Activated naive CD4-positive, alpha-beta T cell treated with anti-CD3 and anti-CD28 coated beads for 36 hours (primary cell): ENCODE measurements at places on chromosomes 1 and 21. TPM values are rescaled to one million over a fixed set of nuclear protein-coding genes. Genes with fewer than 3 reads are reported as not detected.
A peak's percentile ranks its signal among the peaks of the same experiment; 100 is the strongest.

DNA sequence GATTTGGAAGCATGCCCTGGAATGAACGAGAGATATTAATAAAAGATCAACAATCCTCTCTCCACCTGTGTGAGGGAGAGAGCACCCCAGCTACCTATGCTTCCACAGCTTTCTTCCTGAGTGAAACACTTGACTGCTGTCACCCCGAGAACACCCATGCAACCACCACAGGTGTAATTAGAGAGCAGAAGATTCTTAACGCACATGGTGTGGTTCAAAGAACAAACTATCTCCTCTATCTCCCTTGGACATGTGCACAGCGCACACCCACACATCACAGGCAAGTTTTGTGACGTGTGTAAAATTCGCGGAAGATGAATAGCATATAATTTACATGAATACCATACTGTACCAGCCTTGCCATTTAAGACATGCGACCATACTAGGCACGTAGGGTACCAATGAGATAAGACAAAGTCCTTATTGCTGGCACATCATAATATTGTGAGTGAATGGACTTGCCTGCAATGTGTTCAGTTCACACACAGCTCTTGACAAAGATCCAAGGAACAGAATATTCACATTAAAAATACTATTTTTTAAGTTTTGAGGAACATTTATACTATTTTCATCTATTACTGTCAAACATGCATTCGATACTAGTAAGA lies 11.6 kb downstream of the ERRFI1 start:
- no peak for DNase-seq

The VAV3 gene
- 1.3 TPM for total RNA-seq

- no peak for DNase-seq
These were observed 56.5 kb downstream of the SYDE2 start for GRCh38 chr1:85144351-85144750.

DNA sequence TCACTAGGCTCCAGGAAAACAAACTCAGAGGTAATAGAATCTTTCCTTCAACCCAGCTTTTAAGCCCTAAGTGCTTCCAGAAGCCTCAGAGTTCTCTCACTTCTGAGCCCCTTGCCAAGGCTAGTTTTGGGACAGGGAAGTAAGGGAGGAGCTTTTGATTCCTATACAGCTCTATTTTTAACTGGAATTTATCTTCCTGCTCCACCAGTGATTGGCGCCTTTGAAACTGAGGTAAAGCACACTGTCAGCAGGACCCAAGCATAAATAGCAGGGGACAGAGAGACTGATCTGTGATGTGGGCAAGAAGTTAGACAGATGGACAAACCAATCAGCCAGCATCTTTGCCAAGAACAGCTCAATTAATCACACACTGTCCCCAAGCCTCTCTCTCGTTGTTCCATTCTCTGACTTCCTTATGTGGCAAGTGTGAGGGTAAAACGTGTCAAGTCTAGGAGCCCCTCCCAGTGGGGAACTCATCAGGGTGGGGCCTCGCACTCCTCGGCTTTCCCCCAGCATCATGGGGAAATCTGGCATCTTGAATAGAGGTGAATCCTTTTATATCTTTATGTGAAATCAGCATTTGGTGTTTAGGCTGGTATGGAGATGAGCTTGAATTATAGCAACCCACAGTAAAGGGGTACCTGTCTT lies 40.2 kb upstream of the MPZL1 start:
- peak; percentile 53 for DNase-seq

DNA sequence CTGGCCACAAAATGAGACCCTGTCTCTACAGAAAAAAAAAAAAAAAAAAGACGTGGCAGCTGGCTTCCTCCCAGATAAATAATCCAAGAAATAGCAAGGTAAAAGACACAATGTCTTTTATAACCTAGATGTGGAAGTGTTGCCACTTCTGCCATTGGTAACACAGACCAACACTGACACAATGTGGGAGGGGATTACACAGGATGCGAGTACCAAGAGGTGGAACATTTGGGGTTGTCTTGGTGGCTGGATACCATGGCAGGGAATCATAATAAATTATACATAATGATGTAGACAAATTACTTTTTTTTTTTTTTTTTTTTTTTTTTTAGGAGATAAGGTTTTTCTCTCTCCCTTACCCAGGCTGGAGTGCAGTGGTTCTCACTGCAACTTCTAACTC lies 6.0 kb upstream of the NEXN start:
- no peak for DNase-seq

GRCh38 chr1:110455151-110455550 lies 4.2 kb downstream of the PROK1 start:
- DNase-seq = no peak

GRCh38 chr1:16289959-16290358 lies 53.0 kb upstream of the CPLANE2 start:
- DNase-seq = no peak

GRCh38 chr1:53372501-53372951 lies 44.7 kb upstream of the LRP8 start:
- no peak for DNase-seq

The PCP4L1 gene
- 0.37 TPM for total RNA-seq

- DNase-seq = no peak
These were observed 99.5 kb downstream of the TGFB2 start for GRCh38 chr1:218444588-218444987.

- DNase-seq = no peak
These were observed 24.6 kb downstream of the SLC27A3 start for GRCh38 chr1:153799566-153800465.

GRCh38 chr1:153350321-153350957 lies 1.8 kb upstream of the PGLYRP4 start:
- DNase-seq = no peak

DNA sequence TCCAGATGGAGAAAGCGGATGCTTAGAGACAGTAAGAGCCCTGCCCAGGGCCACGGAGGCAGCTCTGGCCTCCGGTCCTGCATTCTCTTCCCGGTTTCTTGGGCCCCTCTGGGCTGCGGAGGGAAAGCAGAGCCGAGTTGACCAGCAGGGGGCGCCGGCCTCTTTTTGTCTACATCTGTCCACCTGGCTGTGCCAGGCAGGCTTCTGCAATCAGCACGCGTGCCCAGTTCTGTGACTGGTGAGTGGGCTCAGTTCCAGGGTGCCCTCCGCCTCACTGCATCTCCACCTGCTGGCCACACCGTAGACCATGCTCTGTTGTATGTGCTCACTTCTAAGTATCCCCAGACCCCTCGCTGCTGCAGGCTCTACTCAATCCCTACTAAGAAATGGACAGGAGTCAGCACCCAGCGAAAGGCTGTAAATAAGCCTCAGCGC lies 6.7 kb upstream of the HUNK start:
- peak; percentile 83 for DNase-seq

DNA sequence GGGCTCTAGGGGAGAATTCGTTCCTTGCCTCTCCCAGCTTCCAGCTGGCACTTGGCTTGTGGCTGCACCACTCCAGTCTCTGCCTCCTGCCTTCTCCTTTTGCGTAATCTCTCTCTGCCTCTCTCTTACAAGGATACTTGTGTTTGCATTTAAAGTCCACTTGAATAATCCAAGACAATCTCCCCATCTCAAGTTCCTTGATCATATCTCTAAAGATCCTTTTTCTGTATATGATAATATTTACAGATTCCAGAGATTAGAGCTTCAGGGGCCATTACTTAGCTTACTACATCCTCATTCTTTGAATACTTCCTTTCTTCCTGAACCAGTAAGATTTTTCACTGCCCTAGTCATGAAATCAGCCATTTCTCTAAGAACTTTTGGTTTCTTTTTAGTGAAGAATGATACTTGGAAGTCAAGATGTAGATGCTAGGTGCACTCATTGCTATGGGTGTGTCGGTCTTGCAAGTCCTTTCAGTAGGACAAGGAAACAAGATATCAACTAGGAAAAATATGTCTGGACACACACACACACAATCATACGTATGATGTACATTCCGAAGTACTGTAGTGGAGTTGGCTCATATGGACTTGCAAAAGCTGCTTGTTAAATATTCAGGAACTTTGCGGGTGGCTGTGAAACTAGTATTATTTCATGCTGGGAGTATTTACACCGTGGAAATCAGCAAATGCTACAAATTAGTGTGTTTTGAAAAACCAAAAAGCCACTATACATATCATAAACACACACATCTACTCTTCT lies 20.8 kb upstream of the RLF start:
- DNase-seq = no peak

DNA sequence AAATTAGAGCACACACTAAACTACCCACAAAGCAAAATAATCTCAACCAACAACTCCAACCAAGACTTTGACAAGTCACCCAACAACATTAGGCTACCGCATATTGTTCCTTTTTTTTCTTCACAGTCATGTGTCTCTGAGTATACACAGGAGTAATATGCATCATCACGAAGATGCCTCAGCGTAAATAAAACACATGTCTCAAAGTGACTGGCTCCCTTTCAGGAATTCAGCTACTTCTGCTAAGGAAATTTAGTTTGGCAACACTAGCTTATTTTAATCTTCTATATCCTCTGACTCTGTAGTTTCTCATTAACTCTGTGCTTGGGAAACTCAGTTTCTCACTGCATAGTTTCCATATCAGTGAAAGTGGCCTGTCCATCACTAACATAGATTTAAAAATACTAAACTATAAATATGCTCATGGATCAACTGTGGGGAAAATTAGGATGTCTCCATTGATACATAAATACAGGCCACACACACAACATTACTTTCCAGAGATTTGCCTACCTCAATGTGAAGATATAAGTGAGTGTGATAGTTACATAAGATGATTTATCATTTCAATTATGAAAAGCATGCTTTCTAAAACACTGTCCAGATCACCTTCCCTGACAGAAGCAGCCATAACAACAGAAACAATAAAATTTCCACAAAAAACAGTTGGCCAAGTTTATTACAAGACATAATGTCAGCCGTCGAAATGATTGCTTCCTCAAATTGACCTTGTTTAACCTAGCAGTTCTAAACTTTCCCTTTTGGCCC lies 113.2 kb downstream of the PTGER3 start:
- DNase-seq = no peak

The SAMD11 gene
- not detected for total RNA-seq

The BRINP2 gene
- not detected for total RNA-seq

DNA sequence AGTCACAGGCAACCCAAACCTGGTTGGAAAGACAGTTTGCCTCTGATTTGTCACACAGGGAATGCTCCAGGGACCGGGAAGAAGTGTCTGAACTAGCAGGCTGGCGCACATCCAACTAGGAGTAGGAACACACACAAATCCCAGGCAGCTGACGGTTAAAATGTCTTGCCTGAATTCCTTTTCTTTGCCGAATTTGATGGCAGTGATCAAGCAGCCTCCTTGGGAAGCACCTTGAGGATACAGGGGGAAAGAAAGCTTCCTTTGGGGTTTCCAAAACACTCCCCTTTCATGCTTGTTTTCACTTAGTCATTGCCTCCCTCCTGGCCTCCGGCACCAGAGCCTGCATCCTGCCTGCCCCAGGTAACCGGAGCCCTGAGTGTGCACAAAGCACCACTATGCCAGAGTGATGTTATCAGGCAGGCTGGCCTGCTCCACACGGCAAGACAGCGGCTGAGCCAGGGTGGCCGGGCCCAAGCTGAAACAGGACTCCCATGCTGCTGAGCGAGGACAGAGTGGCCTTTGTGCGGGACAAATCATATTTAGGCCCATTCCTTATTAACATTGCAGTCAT lies 193.8 kb downstream of the LMX1A start:
- DNase-seq = no peak

GRCh38 chr1:10935246-10935645 lies 77.2 kb upstream of the TARDBP start:
- DNase-seq = no peak

The AK5 gene
- 9.1 TPM for total RNA-seq

- peak; percentile 60 for DNase-seq
These were observed 101.4 kb upstream of the VAMP3 start for GRCh38 chr1:7669559-7670311.

- peak; percentile 66 for DNase-seq
These were observed 631 bp upstream of the SPATC1L start for GRCh38 chr21:46184625-46185555.

The PYGO2 gene
- 35.6 TPM for total RNA-seq

DNA sequence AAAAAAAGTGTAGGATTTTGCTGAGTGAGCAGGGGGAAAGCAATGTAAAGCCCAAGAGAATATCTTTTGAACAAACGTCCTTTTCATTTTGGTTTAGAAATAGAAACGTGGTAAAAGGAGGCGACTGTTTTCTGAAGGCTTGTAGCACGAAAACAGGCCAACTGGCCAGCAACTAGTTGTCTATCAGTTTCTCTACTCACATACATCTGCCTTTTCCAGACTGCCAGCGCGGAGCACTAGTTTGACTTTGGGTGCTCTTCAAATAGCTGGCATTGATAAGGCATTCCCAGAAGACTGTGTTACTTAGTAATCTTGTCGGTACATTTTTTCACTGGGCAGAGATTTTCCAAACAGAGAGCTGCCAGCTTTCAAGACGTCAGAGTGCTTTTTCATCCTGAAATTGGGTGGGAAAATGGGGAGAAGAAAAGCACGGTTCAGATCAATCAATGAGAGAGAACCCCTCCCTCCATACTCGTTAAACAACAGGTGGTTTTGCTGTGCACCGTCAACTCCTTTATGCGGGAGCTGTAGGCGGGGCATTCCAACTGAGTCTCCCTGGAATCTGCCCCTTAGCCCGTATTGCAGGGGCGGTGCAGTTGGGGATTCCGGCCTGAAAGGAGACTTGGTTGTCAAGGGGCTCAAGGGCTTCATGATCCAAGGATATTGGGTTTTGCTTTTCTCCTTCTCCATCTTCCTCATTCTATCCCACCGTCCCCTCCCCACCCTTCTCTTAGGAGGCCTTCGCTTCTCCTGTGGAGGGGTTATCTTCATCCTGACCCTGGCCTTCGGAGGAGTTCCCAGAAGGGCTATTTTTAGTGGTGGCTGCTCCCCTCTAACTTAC lies 884 bp upstream of the LRRC8C start:
- no peak for DNase-seq
